ENCODE measurements at places on chromosomes 1 and 21. TPM values are rescaled to one million over a fixed set of nuclear protein-coding genes. Genes with fewer than 3 reads are reported as not detected.

Gene IFNGR2
- polyA plus RNA-seq, result 27.8 TPM

Gene MRTO4
- 152 TPM for polyA plus RNA-seq

Gene LCE1E
- polyA plus RNA-seq, result not detected

Gene CRP
- polyA plus RNA-seq, result not detected

Gene RAB42
- polyA plus RNA-seq, result 0.05 TPM

Measured in K562 (cell line).